ENCODE measurements at places on chromosomes 16 and 17.

DNA sequence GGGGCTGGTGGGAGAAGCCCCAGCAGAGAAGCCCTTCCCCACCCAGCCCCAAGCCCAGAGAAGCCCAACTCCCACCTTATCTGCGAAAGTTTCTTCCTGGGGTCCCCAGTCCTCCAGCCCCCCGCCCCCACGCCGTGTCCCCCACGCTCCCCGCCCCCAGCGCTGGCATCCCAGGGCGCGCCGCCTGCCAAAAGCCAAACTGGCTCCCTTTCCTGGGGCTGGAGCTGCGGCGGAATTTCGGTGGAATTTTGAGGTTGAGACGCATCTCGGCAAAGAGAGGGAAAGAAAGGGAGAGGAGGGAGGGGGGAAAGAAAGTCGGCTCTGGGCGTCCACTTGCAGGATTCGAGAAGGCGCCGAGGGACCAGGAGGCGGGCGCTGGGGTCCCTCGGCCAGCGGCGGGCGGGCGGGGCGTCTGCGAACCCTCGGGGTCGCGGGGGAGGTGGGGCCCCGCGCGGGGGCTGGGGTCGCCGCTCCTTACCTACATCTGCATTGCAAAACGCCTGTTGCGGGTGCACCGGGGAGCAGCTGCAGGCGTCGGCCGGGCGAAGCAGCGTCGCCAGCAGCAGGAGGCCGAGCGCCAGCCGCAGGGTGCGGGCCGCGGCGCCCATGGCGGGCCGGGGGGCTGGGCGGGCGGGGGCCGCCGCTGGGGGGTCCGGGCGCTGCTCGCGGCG, 571 bp downstream of the TIMP2 start:
- no peak for DNase-seq

GRCh38 chr17:11948789-11949188, 48.5 kb downstream of the ZNF18 start:
- no peak for DNase-seq

GRCh38 chr16:87791295-87792204, 25.8 kb upstream of the KLHDC4 start:
- DNase-seq, result no peak

DNA sequence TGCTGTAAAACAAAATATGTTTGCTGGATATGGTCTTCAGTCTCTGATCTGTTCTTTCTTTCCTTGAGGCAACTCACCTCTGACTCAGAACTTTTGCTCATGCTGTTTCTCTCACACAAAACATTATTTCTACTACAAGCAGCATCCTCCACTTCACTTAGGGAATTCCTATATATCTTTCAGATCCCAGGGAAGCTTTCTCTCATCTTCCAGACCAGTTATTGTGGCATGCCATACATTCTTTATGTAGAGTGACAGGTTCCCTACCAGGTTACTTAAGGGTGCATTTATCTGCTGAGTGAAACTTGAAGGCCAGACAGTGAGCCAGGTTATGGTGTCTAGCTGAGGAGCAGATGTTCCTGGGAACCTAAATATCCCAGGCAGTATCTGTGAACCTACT, 1226.0 kb downstream of the CDH8 start:
- DNase-seq, result no peak

DNA sequence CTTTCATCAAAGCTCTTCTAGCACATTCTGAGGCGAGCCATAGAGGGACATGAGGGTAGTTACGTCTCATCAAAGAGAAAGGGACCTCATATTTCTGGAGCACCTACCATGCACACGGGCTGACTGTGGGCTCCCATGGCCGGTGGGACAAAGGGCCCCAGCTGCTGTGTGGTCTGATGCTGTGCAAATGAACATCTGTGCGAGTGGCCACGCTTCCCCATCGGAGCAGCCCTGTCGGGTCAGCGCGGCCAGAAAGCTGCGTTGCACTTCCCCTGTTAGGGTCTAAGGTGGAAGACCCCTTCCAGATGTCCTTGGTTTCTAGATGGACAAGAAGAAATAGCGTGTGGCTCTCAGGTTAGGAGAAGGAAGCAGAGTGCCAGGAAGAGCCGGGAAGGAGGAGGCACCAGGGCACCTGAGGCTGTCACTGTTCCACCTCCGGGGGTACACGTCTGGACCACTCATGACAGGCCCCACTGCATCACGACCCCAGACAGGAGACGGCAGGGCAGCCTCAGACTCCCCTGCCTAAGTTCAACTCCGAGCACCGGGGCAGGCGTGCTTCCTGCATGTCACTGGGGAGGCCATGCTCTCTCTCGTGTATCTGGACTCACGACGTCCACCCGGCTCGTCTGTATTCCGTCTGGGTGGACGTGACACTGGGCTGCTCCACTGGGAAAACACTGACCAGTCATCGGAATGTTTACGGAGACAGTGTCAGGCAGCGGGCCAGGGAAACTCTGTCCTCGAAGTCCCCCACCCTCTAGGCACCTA, 8.5 kb upstream of the BAIAP2 start:
- DNase-seq, result no peak

DNA sequence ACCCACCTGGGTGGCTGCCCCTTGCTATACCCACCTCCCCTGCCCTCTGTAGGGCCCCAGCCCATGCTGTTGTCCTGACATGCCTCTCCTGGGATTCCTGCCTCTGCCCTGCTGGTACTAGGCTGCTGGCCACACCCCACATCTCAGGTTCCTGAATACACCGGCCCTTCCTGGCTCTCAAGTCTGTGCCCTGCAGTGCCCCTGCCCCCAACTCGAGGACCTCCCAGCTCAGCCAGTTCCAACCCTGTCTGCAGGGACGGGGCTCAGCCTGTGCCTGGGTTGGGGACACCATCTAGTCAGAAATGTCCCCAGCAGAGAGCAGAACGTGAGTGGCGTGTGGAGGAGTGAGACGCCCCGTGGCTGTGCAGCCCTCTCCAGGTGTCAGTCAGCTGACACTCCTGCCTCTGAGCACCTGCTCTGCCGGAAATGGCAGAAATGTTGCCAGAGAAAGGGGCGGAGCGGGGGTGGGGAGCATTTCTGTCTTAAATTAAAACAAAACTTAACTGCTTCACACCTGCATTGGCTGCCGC, 28.7 kb downstream of the ACSF3 start:
- peak; percentile 75 for DNase-seq

DNA sequence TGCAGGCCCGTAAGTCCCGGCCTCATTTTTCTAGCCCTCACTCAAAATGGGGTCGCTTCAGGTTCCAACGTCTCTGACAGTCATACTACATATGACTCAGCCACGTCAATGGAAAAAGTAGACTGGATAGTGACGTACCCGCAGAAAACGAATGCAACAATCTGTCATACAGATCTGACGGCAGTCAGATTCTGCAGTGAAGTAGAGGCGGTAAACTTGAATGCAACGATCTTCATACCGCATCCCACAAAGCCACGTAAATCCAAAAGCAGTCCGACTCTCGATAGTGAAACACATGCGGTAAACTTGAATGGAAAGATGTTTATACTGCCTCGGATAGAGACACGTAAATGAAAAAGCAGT, 38.4 kb upstream of the ARL4D start:
- DNase-seq, result peak; percentile 86

- no peak for DNase-seq
Measured at GRCh38 chr17:76953946-76954345, 85.7 kb downstream of the MGAT5B start.

DNA sequence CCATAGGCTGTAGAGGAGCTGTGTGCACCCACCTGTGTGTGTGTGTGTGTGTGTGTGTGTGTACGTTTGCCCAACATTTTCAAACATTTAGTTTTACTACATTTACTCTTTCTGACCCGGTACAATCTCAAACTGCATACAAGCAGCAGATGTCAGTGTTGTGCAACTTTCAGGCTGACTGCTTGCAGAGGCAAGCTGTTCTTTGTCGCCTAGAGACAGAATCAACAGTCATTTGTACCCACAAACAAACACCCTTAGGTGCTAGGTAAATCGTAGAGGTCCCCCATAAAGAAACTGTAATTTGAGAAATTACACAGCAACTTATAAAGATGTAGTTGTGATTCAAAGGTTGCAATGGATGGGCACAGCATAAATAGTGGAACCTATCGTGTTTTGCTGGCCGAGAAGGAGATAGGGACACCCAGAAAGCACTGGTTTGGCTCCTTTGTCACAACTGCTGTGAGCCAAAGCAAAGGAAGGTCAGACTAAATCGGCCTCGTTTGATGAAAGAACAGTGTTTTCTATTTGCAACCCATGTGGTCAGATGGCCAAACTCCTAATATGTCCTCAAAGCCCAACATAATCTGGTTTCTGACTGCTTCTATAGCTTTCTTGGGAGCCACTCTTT, 478.4 kb downstream of the TOX3 start:
- no peak for DNase-seq

DNA sequence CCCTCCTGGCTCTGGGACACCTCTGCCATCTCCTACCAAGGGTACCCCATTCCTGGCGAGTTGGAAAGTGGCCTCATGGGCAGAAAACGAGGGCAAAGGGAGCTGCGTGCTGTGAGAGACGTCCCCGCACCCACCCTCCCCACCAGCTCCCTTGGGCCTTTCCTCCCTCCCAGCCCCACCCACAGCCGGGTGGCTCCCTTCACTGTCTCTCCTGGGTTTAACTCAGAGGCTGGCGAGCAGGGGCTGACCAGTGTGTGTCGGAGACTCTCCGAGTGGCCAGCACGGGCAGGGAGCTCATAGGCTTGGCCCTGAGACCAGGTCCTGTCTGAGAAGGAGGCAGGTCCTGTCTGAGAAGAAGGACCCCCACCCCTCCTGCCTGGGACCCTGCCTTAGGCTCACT, 26.1 kb downstream of the METRNL start:
- DNase-seq, result no peak

- DNase-seq, result no peak
Measured at GRCh38 chr17:10812674-10813073, 8.8 kb upstream of the TMEM238L start.

- no peak for DNase-seq
Measured at GRCh38 chr17:57308543-57309186, 52.3 kb downstream of the MSI2 start.

GRCh38 chr16:10957771-10958482, 13.6 kb downstream of the CLEC16A start:
- DNase-seq, result no peak

DNA sequence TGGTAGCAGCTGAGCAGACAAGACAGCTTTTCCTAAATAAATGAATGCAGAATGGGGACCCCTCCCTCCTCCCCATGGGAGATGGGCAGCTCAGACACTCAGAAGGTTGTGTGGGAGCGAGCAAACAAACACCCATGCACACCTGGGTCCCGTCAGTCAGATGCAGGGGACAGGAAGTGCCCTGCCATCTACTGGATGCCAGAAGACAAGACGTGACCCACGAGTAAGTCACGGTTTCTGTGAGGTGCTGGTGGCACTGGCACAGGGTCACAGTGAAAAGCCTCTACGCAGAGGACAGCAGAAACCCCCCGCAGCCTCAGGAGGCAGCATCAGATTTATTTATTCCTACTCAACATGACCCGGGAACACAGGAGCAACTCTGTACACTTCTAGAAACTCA, 8.4 kb downstream of the HBQ1 start:
- no peak for DNase-seq

GRCh38 chr16:25988084-25988483, 296.3 kb downstream of the HS3ST4 start:
- no peak for DNase-seq

- no peak for DNase-seq
Measured at GRCh38 chr17:75707079-75707571, 14.1 kb upstream of the ITGB4 start.

- no peak for DNase-seq
Measured at GRCh38 chr17:77490361-77491183, 349.8 kb downstream of the SEC14L1 start.

- DNase-seq, result no peak
Measured at GRCh38 chr17:58702045-58702476, 9.7 kb downstream of the RAD51C start.

- DNase-seq, result no peak
Measured at GRCh38 chr17:17636272-17636885, 44.9 kb upstream of the PEMT start.

GRCh38 chr17:70290770-70291169, 121.4 kb downstream of the KCNJ2 start:
- DNase-seq, result no peak

DNA sequence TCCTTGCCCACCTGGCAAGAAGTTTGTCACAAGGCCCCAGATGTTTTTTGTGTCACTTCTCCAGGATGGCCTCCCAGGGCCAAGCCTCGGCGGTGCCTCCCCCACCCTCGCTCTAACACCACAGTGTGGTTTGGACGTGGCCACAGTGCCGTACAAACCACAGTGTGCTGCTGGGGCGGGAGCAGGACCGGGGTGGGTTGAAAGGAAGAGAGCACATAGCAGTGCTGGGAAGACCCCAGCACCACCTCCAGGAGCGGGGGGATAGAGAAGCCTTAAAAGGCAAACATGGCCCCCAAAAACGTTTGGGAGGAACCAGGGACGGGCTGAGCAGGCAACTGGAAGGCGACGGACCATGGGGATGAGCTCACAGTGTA, 5.0 kb upstream of the BCL6B start:
- DNase-seq, result peak; percentile 25

DNA sequence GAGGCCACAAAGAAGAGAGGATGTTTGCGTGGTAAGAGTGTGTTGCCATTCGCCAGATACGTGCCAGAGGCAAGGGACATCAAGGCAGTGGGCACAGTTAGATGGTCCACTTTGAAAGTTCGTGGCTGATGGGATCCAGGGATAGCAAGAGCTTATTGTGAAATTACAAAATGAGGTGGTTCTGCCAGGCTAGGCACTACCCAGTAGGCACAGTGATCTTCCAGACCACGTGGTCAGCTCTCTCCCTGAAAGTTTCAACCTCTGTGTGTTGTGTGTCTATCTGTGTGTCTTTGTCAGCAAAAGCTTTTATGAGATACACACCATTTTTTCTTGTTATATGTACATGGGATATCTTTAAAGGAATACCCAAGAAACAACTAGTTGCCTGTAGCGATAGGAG, 9.5 kb downstream of the SGF29 start:
- no peak for DNase-seq

DNA sequence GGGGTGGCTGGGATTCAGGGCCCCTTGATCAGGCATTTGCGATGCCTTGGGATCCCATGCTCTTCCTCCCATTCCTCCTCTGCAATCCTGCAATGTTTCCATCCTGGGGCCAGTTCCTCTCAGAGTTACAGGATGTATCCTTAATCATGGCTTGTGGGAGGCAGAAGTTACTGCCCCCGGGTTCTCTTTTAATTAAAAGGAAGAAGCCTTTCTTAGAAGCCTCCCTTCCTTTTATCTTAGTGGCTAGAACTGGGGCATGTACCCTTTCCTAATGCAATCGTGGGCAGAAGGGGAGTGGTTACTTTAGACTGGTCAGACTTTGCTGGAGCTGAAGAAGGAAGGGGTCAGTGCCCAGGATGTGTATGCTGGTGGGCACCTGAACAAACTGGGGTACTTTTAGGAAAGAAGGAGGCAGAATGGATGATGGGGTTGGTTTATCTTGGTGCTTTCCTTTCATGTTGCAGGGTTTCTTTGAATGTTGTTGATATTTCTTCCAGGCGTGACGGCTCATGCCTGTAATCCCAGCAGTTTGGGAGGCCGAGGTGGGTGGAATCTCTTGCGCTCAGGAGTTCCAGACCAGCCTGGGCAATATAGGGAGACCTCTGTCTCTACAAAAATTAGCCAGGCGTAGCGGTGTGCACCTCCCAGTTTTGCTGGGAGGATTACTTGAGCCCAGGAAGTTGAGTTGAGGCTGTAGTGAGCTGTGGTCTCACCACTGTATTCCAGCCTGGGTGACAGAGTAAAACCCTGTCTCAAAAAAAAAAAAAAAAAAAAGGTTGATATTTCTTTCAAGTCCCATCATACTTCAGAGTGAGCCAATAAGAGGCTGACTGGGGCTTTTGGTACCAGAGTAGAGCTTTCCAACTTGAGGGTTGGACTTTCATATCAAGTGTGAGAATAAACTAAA, 13.2 kb upstream of the SPN start:
- no peak for DNase-seq

GRCh38 chr17:28862561-28862960, 7.7 kb downstream of the ERAL1 start:
- DNase-seq, result no peak
